Fibroblast of the aortic adventitia (primary cell): ENCODE measurements at places on chromosomes 7 and 10. TPM values are rescaled to one million over a fixed set of nuclear protein-coding genes. Genes with fewer than 3 reads are reported as not detected.

FBXO24 gene
- total RNA-seq, result 0.54 TPM in 1 of 2 replicates, not detected in the other

CNPY1 gene
- total RNA-seq, result not detected in 2 replicates

OR6B1 gene
- not detected in 2 replicates for total RNA-seq

UCMA gene
- total RNA-seq, result not detected in 2 replicates

SOSTDC1 gene
- total RNA-seq, result 0.36 TPM in 1 of 2 replicates, not detected in the other

DNA sequence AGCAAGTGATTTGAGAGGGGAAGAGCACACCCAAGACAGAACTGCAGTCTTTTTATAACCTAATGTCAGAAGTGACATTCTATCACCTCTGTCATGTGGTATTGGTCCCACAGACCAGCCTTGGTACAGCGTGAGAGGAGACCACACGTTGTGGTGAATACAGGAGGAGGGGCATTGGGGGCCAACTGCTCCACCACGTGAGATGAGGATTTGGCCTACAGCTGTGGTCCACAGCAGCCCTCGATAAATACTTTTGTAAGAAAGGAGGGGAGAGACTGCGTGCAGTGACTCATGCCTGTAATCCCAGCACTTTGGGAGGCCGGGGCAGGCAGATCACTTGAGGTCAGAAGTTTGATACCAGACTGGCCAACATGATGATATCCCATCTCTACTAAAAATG is 243.1 kb downstream of the FGFR2 start:
- DNase-seq, result no peak

DNA sequence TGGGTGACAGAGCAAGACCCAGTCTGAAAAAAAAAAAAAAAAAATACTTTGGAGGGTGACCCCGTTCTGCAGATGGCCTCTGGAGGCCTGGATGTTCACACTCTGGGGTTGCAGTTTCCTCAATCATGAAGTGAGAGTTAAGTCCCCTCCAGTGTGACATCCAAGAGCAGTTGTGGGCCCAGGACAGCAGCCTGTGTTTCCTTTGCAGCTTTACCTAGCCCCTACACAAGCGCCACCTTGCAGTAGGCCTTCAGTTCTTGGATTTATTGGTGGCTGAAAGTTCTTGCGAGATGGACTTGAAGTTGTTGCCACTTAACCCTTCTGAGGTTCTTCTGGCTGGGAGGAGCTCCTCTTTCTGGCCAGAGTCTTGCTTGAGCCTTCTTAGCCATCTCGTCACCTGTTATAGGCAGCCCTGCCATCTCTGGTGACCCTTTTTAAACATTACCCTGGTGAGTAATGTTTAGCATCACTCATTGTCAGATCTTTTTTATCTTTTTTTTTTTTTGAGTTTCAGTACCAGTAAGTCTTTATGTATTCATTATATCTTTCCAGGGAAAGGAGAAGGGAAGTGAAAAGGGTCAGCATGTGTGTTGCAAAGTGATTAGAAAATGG is 3.4 kb upstream of the ACTR3C start:
- no peak for DNase-seq

GRCh38 chr10:17737027-17737965 is 14.7 kb upstream of the TMEM236 start:
- DNase-seq, result peak; percentile 71

DNA sequence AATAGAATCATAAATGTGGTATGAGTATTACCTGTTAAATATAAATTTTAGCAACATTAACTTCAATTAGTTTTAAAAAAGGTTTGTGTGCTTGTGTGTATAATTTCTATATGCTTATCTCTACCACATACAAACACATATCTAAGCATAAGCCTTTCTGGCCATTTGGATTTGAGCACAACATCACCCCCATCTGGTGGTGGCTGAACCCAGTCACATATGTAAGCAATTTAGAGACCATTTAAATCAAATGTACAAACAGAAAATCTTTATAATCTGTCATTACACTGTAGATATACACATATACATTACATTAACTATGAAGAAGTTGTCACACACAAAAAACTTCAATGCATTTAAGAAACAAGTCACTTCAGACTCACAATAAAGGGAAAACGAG is 31.7 kb downstream of the GPR22 start:
- DNase-seq, result peak; percentile 48

DNA sequence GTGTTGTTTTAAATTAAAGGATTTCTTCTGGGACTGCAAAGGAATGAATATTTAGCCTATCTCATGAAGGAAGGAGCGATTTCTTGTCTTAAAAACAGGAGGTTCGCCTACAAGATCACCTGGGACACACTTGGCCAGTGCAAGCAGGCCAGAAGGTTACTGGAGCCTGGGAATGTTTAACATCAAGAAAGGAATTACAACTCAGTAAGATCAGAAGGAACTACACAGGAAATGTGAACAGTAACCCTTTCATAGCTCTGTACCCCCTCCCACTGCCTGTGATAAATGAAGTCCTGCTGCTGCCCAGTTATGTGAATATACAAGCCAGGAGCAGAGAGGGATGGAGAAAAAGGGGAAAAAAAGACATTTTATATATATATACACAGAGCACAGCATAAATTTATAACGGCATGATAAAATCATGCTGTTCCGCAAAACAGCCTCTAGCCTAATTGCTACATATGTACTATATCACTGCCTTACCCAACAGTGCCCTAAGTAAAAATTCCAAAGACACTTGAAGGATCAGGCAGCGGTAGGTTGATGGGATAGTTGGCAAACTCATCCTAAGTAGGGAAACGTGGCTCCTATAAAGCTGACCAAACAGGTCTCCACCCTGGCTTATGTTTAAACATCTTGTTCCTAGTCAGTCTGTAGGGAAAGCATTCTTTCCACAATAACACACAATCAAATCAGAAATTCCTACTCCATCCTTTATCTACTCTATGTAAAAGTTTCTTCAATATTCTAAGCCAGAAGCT is 63.8 kb downstream of the ZNF438 start:
- peak; percentile 67 for DNase-seq

DNA sequence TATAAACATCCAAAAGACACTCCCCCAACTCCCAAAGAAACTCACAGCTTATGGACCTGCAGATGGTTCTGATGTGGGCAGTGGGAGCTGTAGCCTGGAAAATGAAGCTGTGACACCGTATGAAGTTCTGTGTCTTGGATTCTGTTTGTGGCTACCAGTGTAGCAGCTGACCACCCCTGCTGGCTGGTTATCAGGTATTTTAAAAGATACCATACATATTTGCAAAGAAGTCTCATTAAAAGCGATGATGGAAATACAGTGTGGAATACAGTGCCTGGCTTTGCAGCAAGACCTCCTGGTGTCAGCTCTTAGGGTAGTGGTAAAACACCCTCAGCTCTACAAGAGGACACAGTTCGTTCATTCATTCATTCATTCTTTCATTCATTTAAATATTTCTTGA is 194.3 kb upstream of the PRKCQ start:
- no peak for DNase-seq

- DNase-seq, result no peak
Measured at GRCh38 chr10:99266383-99266782, 30.7 kb upstream of the HPSE2 start.

- no peak for DNase-seq
Measured at GRCh38 chr10:95477175-95477520, 84.0 kb downstream of the SORBS1 start.

DNA sequence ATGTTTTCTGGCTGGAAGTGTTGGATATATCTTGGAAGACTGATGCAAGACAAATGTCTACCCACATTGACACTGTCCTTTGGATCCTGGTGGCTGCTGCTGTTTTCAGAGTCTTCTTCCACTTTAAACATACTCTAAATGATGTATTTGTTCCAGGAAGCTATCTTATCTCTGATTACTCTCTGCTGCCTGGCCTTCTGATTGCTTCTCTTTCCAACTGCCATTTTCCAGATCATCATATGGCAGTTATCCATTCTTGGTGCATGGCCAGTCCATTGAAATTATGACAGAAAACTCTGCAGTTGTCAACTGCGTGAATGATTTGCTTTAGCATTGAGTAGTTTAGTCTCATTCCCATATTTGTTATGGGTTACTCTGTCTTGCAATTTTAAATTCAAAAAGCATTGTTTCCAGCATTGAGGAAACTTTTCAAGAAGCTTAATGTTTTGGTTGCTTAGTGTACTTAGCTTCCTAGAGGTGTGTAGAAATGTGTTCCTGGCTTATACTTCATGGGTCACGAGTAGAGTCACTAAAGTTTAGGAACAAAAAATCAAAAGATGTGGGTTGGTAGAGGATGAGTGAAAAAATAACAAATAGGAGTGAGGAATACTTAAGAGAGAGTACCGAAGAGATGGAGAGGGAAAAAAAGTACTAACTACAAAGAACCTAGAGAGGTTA is 268.3 kb upstream of the MTPN start:
- DNase-seq, result no peak

- no peak for DNase-seq
Measured at GRCh38 chr7:99326408-99326782, 697 bp downstream of the ARPC1A start.

- no peak for DNase-seq
Measured at GRCh38 chr10:133445751-133446708, 7.7 kb upstream of the SCART1 start.

DNA sequence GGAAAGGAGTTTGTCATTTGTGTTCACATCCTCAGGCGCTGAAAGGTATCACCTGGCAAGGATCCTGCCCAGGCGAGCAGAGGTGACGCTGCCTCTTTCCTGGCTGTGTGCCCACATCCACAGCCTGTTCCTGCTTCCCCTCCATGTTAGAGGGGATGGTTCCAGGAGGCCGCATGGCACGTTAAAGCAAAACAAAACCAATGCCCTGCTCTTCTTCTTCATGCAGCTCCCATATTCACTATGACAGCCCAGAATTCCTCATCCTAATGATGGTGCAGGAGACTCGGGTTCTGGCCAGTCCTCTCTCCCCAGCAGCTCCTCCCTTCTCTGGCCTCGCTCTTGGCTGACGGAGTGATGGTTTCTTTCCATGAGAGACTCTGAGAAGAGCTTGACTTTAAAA is 678.5 kb upstream of the ANKRD30A start:
- no peak for DNase-seq

- DNase-seq, result no peak
Measured at GRCh38 chr7:7568553-7568952, 1.9 kb downstream of the MIOS start.

- DNase-seq, result no peak
Measured at GRCh38 chr7:22074897-22075296, 129.2 kb upstream of the CDCA7L start.

DNA sequence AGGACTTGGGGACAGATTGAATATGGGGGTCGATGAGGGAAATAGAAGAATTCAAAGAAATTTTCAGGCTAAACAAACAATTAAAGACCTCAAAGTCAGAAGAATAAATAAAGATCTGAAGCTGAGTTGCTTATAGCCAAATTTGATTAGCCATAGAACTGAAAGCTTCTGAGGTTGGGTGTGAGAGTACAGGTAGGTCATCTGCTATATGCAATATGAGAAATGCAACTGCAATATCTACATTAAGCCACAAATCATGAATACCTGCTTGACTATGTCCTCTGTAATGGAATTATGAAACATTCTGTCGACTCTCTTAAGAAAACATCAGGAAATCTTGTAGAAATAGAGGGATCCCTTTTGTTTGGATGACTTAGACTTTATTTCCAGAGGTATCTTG is 192.1 kb upstream of the PCDH15 start:
- DNase-seq, result no peak

DNA sequence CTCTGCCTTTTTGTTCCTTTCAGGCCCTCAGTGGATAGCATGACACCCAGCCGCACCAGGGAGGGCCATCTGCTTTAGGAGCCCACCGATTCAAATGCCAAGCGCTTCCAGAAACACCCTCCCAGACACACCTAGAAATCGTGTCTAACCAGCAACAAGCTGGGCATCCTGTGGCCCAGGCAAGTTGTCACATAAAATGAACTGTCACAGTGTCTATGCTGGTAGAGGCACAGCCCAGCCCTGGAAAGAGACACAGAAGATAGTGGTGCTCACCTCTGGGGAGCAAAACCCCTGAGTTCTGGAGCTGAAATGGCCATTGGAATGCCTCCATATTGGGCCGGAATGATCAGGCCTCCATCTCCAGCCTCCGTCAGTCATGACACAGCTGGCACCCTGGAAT is 38.9 kb downstream of the ECHDC3 start:
- no peak for DNase-seq

GRCh38 chr10:98357194-98357822 is 57.7 kb downstream of the PYROXD2 start:
- peak; percentile 94 for DNase-seq

DNA sequence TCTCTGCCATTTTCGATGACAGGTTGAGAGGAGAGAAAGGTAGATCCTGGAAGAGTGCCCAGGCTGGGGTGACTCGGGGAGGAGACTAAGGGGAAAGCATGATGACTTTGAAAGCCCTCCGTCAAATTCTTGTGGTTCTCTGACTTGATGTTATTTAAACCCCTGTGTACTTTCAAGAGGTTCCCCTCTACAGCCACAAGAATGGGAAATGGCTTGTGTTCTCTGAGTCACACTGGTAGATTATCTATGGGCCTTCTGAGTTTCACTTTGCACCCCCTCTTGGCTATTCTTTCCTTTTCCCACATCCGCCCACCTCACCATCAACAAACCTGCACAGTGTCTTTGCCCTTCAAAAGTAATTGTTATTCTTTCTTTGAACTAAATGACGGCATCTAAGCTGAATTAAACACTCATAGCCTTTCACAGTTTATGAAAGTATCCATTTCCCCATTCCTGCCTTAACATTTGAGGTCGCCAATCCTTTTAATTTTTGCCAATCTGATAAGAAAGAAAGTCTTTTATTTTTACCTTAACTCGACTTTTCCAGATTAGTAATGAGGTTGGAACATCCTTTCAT is 24.1 kb downstream of the PRF1 start:
- DNase-seq, result peak; percentile 85

DNA sequence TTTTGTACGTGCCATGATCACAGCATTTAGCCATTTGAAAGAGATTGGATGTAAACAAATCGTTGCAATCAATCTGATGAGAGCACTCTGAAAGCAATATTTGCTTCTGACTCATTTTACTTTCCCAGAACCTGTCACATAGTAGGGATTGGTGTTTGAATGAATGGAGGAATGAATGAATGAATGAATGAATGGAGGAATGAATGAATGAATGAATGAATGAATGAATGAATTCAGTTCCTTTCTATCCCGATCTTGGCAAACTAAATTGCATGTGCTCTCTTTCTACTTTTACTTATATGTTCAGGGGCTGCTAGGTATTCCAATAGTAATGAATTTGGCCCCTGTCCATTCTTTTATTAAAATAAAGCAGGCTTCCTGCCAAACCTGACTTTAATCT is 1091.7 kb upstream of the CELF2 start:
- no peak for DNase-seq

- no peak for DNase-seq
Measured at GRCh38 chr10:88660598-88660884, 3.7 kb upstream of the LIPF start.

GRCh38 chr10:15482156-15482555 is 111.1 kb upstream of the FAM171A1 start:
- peak; percentile 86 for DNase-seq

GRCh38 chr10:14570800-14571199 is 203.9 kb downstream of the FAM107B start:
- DNase-seq, result no peak

- peak; percentile 77 for DNase-seq
Measured at GRCh38 chr10:17009212-17009700, 120.4 kb downstream of the CUBN start.

- no peak for DNase-seq
Measured at GRCh38 chr10:49012603-49013002, 73.0 kb upstream of the LRRC18 start.
